ENCODE measurements at places on chromosomes 1 and 21.

- no peak for DNase-seq
Measured at GRCh38 chr1:184958554-184959353, 15.6 kb downstream of the NIBAN1 start.

DNA sequence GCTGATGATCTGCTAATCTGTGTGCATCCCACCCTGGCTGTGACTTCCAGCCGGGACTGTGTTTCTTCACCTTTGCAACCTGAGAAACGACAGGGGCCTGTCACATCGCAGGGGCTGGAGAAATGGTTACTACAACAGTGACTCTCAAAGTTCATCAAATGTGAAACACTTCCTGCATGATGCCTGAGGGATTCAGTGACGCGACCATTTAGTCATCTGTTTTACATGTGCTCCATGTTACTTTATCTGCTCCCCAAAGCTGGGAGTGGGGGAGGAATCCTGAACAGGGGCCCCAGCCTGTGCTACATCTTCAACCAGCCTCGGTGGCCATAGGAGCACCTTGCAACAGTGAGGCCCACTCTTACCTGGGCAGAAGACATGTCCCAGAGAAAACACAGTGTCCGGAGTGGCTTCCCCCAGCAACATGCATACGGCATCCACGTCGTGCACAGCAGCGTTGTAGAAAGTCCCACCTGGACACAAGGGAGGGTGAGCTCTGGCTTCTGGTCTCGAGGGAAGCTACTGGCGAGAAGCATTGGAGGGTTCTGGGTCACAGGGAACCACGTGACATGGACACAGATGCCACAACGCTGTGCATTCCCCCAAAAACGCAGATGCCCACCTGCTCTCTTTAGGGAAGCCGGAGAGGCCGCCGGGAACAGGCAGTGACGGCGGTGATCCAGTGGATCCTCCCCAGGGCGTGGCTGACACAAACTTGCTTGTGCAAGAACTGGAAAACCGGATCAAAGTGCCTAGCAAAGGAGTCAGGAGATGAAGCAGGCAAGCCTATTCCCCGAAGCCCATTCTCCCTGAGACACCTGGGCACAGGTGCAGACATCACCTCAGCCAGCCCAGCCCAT, 9.6 kb upstream of the CCDC27 start:
- DNase-seq, result no peak

- no peak for DNase-seq
Measured at GRCh38 chr1:228804640-228805413, 69.5 kb downstream of the RHOU start.

DNA sequence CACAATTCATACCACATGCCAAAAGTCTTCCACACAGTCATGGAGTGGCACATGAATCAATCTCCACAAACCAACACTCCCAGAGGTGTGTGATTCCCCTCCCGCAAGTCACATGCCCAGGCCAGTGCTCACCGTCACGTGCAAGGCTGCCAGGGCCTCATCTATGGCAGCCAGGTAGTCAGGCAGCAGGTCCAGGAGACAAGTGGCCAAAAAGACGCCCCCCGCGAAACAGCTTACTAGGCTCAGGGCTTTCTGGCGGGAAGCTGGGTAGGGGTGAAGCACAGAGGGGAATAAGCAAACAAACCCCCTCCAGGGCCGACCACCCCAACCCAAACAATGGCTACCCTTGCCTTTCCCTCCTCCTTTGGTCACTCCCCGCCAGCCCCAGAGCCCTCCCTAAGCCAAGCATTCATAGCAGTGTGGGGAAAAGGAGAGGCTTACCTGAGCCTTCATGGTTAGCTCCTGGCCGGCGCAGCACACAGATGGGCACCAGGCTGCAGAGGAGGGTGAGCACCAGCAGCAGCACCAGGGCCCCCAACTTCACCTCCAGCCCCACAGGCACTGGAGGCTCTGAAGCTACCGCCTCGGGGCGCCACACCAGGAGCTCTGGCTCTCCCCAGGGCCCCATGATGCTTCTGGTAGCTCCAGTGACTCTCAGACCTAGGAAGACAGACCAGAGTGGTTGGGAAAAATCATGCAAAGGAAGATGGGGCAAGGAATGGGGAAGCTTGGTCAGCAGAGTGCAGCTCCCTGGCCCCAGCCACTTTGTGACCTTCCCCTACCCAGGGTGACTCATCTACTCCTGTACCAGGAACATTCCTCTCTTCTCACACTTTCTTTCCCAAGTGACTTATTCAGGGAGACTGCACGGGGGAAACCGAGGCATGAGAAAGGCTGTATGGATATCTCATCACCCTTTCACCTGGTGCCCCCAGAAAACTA, 978 bp downstream of the SLC39A1 start:
- DNase-seq, result no peak

DNA sequence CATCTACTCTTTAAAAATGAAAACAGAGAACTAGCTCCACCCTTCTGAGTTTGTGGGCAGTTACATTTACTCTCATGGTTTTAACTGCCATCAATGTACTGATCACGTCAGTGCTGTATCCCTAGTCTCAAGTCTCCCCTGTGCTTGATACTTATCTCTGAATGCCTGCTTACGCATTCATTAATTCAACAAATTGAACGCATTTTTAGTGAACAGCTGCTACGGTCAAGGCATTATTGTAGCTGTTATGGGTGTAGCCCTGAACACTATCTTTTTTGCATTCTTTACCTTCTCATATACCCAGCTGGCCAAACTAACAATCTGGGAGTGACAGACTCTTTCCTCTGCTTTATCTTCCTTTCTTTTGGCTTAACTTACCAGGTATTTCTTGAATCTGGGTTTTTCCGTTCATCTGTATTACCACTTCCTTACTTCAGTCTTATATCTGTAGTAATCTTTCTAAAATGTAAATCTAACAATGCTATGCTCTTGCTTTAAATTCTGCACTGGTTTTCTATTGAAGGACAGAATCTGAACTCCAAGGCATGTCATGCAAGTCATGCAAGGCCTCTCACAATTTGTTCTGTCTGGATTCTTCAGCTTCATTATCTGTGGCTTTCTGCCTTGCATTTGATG, 33.3 kb downstream of the SMG7 start:
- no peak for DNase-seq

- DNase-seq, result no peak
Measured at GRCh38 chr1:26780344-26780957, 7.3 kb upstream of the PIGV start.

GRCh38 chr1:241899210-241899609, 51.2 kb downstream of the EXO1 start:
- no peak for DNase-seq

DNA sequence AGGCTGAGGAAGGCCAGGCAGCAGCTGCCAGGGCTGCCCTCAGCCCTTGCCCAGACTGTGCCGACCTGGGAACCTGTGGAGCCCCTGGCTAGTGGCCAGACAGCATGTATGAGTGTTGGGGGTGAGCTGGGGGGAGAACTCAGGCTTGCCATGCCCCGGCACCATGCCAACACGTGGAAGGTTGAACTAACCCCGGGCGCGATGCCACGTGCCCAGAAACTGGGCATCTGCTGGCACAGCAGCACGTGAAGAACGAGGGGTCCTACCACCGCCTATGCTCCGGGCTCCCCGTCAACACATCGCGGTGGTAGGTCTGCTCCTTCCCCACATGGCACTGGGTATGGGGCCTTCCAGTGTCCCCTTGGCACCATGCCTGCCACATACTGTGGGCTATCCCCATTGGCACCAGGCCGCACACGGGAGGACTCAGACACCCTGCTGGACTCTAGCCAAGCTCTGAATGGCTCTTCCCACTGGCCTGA, 68.7 kb downstream of the CASZ1 start:
- DNase-seq, result no peak

- no peak for DNase-seq
Measured at GRCh38 chr1:21317035-21317689, 26.9 kb upstream of the ECE1 start.

DNA sequence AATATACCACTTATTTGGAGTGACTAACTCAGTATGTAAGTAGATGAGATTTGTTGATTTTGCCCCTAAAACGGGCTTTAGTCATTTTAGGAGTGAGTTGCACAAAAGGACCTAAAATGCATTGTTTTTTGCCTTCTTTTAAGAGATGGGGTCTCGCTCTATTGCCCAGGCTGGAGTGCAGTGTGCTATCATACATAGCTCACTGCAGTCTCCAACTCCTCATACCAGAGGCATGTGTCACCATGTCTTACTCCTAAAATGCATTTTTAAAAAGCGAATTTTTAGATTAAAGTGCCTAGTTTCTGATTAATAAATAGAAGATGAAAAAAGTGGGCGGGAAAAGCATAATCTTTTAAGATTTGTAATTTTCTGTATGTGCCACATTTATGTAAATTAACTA, 11.5 kb upstream of the NEXN start:
- DNase-seq, result no peak

- DNase-seq, result no peak
Measured at GRCh38 chr21:17231124-17231523, 281.7 kb upstream of the CXADR start.

DNA sequence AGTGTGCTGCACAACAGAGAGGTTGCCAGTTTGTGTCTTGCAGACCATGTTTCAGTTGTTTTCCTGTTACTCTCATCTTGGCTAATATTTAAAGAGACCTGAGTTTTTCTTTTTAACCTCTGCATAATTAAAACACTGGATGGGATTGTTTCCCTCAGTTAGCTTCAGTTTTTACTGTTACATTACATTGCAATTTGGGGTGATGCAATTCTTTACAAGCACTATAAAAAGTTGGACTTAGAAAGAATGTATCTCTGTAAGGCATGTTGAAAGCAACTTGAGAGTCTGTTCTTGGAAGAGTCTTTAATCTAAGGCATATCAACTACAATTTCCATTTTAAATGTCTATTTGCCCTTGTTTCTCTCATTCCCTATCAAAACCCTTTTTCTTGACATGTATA, 99.1 kb downstream of the DNM3 start:
- DNase-seq, result no peak

GRCh38 chr1:223682502-223682901, 17.0 kb upstream of the CAPN8 start:
- no peak for DNase-seq

DNA sequence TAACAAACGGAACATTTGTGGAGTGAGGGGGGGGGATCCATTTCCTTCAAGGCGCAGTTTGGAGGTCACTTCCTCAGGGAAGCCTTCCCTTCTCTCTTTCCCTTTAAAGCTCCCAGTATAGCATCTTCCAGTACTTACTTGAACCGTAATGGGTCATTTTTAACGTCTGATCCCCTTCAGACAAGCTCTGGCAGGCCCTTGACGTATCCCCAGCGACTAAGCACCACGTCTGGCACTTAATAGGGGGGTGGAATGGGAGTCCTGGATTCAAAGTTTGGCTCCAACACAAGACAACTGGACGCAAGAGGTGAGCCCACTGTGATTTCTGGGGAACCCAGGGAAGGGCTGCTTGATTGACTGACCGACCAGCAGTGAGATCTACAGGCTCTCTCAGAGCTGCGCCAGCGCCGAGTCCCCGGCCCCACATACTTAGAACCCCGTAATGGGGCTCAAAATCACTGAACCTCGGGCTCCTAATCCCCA, 441 bp downstream of the YARS1 start:
- no peak for DNase-seq

DNA sequence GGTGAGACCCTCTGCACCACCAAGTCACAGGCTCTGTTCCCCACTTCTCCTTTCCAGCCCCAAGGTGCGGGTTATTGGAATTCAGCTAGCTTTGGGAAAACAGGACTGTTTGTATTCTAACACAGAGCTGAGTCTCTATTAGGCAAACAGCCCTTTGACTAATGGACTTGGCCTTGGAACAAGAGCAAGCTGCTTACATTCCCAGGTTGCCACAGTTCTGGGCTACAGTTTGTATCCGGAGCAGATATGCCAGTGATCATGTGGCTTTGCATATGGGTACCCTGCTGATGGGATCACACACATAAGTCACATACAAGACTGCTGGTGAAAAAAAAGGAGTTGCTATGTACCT, 110.5 kb upstream of the COA6 start:
- no peak for DNase-seq

DNA sequence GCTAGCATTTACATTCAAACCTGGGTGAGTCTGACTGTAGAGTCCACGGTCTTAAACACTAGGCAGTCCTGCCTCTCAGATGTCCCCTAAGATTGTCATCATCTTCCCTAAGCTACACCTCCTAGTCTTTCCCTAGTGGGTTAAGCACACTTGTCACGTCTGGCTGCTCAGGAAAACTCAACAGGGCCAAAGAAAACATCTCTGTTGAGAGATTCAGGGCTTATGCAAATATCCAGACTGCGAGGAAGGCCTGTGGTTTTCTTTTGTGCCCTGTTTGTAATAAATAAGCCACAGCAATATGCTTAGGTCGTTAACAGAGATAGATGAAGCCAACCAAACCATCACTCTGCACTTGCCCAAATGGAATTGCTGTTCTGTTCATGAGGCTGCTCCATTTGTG, 472.6 kb upstream of the DEPDC1 start:
- no peak for DNase-seq

- no peak for DNase-seq
Measured at GRCh38 chr21:38470755-38471154, 27.5 kb downstream of the ERG start.

GRCh38 chr21:34636961-34637360, 22.0 kb upstream of the RCAN1 start:
- DNase-seq, result no peak

- DNase-seq, result no peak
Measured at GRCh38 chr1:240999826-241000225, 357.2 kb downstream of the RGS7 start.

GRCh38 chr1:14437417-14437918, 161.0 kb upstream of the KAZN start:
- no peak for DNase-seq

GRCh38 chr1:2942410-2942809, 78.9 kb upstream of the ACTRT2 start:
- no peak for DNase-seq

- no peak for DNase-seq
Measured at GRCh38 chr1:39895731-39896480, 5.8 kb downstream of the MYCL start.

- no peak for DNase-seq
Measured at GRCh38 chr1:157069601-157070000, 24.1 kb upstream of the ARHGEF11 start.

DNA sequence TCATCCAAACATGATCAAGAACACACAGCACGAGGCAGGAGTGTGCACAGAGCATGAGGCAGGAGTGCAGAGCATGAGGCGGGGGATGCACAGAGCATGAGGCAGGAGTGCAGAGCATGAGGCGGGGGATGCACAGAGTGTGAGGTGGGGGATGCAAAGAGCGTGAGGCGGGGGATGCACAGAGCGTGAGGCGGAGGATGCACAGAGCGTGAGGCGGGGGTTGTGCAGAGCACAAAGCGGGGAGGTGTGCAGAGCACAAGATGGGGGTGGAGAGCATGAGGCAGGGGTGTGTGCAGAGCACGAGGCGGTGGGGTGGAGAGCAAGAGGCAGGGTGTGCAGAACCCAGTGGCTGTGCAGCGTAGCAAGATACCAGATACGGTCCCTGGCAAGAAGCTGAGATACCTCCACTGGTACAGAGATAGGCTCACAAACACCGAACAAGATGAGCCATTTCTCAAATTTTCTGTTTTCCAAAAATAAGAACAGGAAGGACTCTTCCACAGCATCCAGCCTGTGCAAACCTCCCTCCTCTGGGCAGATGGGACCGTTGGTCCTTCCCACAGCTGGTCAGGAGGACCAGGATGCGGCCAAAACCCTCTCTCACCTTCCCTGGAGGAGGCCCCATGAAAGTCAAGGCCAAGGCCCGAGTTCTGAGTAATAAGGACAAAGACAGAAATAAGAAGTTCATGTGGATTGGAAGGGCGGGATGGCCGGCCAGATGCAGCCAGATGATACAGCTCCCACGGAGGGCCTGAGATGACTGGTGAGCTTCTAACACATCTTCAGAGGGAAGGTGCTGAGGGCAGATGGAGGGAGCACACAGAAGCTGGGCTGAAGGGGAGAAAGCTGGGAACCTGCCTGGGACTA, 12.0 kb downstream of the SPATC1L start:
- no peak for DNase-seq

- no peak for DNase-seq
Measured at GRCh38 chr1:6795661-6796060, 10.4 kb downstream of the CAMTA1 start.

Data from activated CD4-positive, CD25-positive, alpha-beta regulatory T cell treated with anti-CD3 and anti-CD28 coated beads, Interleukin-2, amount 50 U/mL, for 16 hours (primary cell).